Dorsolateral prefrontal cortex (tissue), 122 donors: ENCODE measurements at places on chromosomes 11 and 22. TPM values are rescaled to one million over a fixed set of nuclear protein-coding genes. Genes with fewer than 3 reads are reported as not detected.

Gene ZFTA
- 26.8 TPM for total RNA-seq

- DNase-seq = peak; percentile 53
Measured at GRCh38 chr11:121721961-121722360, 269.2 kb upstream of the SORL1-AS1 start.

DNA sequence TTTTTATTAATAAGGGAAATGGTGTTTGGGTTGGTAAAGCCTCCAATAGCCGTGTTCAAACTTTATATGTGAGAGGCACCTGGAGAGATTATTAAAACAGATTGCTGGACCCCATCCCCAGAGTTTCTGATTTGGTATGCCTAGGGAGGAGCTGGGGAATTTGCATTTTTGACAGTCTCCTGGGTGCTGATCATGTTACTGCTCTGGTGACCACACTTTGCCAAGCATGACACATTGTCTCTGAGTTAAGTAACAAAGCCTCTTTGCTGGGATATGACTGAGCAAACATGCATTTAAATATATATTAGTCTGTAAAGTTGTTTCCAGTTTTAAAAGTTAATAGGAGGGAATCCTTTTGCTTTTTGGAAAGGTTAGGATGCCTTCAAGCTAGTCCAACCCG lies 140.4 kb downstream of the NAV2 start:
- DNase-seq = no peak

Gene KRTAP5-7
- 1.6 TPM for total RNA-seq

DNA sequence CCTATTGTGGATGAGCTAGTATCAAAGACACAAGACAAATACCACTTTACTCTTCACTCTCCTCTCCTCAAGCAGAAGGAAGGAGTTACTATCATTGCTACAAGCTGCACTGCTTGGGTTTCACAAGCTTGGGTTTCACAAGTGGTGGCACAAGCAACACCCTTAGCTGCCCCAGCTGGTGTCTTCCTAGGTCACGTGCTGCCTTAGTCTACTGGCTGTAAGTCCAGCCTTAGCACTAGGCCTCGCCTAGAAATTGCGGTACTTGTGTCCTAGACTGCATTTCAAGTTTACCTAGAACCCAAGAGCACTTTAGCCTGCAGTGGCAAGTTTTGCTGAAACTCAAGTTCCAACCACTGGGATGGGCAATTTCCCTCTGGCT lies 86.6 kb downstream of the EHF start:
- DNase-seq = no peak

Gene DKK3
- 987 TPM for total RNA-seq

DNA sequence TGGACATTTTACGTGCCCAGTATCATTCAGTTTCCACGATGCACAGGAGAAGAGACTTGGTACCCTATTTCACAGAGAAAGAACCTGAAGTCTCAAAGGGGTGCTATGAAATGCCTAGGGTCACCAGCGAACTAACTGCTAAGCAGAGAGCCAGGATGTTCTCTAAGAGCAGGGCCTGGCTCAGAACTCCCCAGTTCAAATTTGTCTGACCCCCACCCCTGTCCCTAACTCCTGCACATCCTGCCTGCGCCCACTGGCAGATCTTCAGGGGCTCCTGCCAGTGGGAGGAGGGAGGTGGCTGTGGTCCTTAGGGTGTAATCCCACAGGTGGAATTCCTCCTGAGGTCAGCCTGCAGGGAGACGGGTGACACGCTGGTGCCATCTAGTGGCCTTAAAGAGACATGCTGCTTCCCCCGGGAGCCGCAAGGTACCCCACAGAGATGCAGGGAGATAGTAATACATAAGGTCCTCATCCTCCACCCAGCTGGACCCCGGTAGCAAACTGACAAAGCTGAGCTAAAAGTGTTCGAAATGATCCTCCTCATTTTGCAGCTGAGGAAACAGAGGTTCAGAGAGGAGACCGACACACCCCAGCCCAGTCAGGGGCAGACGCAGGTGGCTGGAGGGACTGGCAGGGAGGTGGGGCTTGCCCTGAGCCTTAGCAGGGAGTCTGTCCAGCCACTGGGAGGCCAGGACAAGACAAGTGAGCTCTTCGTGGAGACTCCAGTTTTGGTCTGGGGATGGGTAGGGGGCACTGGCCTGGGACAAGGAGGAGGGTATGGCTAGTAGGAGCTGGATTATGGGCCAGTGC lies 34.1 kb downstream of the MB start:
- peak; percentile 66 for DNase-seq

Gene CAPN5
- total RNA-seq = 33.4 TPM

GRCh38 chr11:34788642-34789041 lies 127.5 kb downstream of the APIP start:
- DNase-seq = no peak

DNA sequence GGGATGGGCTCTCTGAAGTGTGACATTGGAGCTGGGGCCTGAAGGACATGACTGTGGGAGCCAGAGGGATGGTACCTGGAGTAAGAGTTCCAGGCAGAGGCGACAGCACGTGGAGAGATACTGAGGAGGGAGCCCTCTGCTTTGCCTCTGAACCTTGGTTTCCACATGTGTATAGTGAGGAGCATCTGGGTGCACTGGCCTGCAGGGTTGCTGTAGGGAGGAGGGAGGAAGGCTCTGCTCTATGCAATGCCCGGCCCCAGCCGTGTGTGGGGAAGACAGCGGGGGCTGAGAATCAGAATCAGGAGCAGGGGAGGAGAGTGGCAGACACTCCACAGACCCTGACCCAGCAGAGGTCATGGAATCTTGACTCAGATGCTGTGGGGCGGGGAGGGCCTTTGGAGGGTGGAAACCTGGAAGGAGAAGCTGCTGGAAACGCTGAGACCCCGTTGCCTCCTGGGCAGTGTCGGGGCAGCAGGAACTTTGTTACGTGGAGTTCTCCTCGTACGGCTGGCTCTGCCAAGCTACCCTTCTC lies 4.0 kb downstream of the SCYL1 start:
- no peak for DNase-seq

GRCh38 chr11:111642542-111642941 lies 40.3 kb downstream of the SIK2 start:
- DNase-seq = no peak

- no peak for DNase-seq
Measured at GRCh38 chr22:17119481-17120202, 1.5 kb downstream of the TMEM121B start.

- no peak for DNase-seq
Measured at GRCh38 chr22:24540470-24540869, 14.5 kb downstream of the GUCD1 start.

DNA sequence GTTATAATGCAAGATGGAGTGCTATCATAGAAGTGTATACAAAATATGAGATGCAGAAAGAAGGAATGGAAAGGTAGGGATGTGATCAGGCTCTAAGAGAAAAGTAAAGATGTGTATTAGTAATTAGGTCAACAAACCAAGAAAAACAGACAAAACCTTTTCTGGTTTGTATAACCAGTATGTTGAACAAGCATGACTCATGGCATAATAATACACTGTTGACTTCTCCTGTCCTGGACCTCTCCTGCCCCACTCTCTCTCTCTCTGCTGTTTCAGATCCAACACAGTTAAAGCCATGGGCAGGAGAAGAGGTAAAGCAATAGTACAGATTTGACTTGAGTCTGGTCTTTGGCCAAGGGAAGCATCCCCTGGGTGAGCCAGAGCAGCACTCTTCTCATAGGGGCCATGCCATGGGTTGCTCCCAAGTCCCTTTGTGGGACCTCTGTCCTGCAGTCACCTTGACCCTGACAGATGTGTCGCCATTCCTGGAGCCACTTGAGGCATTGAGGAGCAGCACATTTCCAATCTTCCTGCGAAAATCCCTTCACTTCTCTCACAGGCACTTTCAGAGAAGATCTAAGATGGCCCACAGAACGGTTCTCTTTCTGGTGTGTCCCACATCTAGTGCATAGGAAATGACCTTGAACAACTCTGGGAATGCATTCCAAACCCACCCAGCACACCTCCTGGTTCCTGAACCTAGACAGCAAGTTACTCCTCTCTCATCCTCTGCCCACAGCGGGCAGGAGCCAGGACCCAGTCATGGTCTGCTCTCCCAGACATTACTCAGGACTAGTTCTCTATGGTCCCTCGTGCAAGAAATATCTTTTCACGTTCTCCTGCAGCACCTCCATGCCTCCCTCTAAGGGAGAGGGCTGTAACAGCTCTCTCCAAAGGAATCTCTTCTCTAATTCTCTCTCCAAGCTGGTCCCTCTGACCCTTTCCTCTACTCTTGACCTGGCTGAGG lies 58.2 kb upstream of the PRSS23 start:
- no peak for DNase-seq

Gene HPS5
- total RNA-seq = 23.8 TPM

DNA sequence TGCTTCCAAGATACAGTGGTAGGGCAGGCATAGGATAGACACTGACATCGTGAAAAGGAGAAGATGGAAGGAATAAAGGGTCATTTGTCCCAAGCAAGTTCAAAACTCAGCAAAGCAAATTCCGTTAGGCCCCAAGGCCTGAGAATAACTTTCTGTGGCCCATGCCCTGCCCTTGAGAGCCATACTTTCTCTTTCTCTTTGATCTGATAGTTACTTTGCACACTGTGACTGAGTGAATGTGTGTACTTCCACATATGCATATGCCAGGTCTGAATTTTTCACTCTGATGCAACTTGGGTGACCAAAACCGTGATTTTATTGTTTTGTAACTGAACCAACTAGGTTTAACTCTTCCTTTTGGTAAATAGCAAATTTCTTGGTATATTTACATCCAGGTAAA lies 371.5 kb downstream of the RAB38 start:
- DNase-seq = no peak

DNA sequence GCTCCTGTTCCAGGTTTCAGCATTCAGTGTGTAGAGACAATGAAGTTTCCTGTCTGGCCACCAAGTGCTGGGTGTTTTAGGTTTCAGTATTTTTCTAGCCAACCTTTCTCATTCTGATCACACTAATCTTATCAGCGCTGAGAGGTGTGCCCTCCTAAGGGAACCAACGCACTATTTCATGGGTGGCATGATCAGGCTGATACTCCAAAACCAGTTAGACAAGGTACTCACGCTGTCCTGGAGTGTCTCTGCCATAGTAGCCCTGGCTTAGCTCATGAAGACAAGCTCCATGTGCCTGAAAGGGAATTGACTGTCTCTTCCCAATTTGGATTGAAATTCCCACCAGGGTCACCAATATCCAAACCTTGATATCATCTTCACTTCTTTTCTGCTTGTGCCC lies 8.0 kb upstream of the RAB38 start:
- no peak for DNase-seq

Gene HINFP
- 37.1 TPM for total RNA-seq

DNA sequence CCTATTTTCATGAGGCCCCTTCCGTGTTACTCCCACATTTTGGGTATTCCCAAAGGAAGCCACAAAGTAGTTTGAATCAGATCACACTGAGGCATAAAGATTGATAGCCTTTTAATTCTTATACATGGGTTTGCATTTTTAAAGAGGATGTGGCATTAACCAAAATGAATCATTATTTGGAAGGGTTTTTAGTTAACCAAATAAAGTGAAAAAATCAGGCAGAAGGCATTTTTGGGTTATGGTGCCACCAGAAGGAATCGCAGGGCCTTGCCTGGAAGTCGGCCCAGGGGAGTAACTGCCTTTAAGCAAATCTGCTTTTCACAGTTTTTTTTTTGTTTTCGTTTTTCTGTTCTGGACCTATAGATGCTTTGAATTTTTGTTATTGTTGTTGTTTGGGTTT lies 55.4 kb downstream of the HSD17B12 start:
- no peak for DNase-seq

Gene MIAT
- 322 TPM for total RNA-seq

- no peak for DNase-seq
Measured at GRCh38 chr11:20926799-20927540, 257.6 kb downstream of the NELL1 start.

- DNase-seq = no peak
Measured at GRCh38 chr11:15865212-15865987, 490.9 kb downstream of the SOX6 start.

- DNase-seq = peak; percentile 50
Measured at GRCh38 chr11:114059984-114060391, 477 bp downstream of the ZBTB16 start.

GRCh38 chr22:37768273-37768672 lies 39.5 kb upstream of the GCAT start:
- no peak for DNase-seq

- no peak for DNase-seq
Measured at GRCh38 chr11:93072229-93072914, 102.9 kb downstream of the MTNR1B start.

GRCh38 chr11:96384156-96384555 lies 5.6 kb downstream of the CCDC82 start:
- DNase-seq = no peak

DNA sequence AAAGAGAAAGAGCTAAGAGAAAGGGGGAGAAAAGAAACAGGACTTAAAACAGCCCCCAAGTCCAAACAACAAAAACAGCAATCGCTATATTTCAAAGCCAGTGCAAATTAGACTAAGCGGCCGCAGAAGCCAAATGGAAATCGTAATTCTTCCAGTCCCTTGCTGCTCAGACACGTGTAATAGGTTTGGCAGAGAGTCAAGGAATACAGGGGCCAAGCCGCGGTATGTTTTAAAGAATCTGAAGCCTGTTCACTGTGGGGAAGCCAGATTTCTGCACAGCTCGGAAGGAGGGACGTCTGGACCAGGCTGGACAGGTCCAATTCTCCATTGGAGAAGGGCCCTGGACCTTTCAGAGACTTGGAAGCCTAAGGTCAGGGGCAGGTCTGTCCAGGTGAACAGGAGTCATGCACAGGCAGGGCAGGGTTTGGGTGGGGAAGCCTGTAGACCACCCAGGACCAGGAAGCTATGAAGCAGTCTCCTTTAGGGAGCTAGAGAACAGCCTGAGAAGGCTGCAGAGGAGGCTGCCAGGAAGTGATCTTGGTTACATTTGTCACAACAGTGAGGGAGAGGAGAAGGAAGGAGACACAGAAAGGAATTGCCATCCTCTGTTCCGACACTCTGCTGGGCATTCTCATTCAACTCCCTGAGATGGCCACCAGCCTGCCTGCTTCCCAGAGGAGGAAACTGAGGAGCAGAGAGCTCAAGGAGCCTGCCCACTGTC lies 265.5 kb upstream of the ISX start:
- no peak for DNase-seq

DNA sequence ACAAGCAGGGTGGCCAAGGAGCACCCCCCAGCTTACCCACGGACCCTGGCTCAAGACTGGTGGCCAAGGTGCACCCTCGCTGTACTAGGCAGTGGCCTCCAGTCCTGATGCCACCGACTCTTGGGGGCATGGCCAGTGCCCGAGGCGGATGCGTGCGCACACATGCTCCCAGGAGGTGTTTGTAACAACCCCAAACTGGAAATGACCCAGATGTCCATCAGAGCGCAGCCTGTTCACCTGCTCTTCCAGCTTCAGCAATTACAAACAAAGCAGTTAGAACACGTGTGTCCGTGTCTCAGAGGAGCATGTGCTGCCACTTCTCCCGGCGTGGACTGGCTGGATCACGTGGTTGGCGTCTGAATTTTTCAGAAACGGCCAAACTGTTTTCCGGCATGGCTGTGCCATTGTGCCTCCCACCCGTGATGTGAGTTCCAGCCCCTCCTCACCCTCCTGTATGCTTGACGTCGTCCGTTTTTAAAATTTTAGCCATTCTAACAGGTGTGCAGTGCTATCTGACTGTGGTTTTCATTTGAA lies 7.1 kb upstream of the MUC6 start:
- DNase-seq = no peak

DNA sequence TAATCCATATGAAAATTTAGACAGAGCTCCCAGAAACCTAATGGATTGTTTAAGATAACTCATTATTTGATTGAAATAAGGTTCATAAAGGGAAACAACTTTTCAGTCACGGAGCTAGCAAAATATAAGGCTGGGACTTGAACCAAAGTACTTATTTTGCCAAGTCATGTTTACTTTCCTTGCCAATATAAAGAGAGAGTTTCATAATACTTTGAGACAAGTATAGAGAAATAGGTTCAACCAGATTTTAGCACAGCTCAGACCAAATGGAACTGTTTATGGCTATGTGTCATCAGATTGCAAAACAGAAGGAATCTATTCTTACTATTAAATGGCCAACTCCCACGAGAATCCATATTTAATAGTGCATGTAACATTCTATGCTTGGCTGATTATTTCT lies 1517.5 kb upstream of the TENM4 start:
- no peak for DNase-seq

Gene GALNT18
- 39.9 TPM for total RNA-seq
